ENCODE measurements at places on chromosomes 6 and 20. TPM values are rescaled to one million over a fixed set of nuclear protein-coding genes. Genes with fewer than 3 reads are reported as not detected.

DNA sequence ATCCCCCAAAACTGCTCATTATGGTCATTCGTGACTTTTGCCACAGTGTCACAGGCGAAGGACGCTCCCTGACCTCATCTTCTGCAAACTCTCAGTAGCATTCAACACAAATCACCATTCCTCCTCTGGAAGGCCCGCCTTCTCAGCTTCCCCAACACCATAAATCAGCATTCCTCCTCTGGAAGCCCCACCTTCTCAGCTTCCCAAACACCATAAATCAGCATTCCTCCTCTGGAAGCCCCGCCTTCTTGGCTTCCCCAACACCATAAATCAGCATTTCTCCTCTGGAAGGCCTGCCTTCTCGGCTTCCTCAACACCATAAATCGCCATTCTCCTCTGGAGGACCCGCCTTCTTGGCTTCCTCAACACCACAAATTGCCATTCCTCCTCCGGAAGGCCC, 288.0 kb upstream of the AGPAT4 start:
- DNase-seq: no peak

The HLA-DPA1 gene
- 31.5 TPM for total RNA-seq

DNA sequence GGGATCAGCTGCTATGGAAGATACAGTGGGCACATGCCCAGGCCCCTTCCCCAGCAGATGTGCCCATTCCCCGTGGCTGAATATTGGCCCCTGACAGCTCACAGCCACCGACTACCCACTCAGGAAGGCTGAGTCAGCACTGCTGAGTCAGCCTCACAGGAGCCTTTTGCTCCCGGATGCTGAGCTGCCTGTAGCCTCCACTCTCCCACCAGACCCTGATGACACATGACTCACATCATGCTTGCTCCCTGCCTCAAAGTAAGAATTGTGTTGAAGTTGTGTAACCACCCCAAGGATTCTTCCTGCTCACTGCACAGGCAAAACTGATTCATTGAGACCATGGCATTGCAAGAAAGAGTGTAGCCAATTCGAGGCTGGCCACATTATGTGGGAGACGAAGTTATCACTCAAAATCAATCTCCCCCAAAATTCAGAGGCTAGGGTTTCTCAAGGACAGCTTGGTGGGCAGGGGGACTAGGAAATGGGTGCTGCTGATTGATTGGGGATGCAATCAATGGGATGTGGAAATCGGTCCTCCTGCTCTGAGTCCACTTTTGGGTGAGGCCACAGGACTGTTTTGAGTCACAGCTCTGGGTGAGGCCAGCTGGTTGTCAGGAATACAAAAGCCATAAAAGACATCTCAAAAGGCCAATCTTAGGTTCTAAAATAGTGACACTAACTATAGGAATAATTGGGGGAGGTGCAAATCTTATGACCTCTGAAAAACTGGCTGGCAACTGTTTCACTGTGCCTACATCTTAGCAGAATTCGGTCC, 556.6 kb upstream of the CDH4 start:
- DNase-seq: no peak

The SLC22A2 gene
- not detected for total RNA-seq

The TMEM170B gene
- 1.2 TPM for total RNA-seq

The APOM gene
- 2.8 TPM for total RNA-seq

DNA sequence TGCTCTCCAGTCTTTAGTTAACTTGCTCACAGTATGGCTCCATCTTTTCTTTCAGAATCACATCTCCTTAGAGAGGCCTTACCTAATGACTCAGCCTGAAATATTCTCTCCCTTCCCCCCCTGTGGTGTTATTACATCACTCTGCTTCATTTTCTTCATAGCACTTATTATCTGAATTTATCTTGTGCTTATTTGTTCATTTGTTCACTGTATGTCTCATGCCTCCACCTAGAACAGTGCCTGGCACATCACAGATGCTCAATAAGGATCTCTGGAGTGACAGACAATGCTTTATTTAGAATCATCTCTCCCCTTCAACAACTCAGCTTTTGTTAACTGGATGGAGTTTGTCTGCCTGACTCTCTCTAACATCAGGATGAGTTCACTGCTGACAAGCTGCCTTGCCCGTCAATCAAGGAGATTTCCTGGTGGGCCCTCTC, 96.6 kb upstream of the MAN1A1 start:
- DNase-seq: no peak

GRCh38 chr6:12750416-12750815, 33.8 kb downstream of the PHACTR1 start:
- no peak for DNase-seq

GRCh38 chr6:135224037-135224647, 43.0 kb downstream of the MYB start:
- no peak for DNase-seq

DNA sequence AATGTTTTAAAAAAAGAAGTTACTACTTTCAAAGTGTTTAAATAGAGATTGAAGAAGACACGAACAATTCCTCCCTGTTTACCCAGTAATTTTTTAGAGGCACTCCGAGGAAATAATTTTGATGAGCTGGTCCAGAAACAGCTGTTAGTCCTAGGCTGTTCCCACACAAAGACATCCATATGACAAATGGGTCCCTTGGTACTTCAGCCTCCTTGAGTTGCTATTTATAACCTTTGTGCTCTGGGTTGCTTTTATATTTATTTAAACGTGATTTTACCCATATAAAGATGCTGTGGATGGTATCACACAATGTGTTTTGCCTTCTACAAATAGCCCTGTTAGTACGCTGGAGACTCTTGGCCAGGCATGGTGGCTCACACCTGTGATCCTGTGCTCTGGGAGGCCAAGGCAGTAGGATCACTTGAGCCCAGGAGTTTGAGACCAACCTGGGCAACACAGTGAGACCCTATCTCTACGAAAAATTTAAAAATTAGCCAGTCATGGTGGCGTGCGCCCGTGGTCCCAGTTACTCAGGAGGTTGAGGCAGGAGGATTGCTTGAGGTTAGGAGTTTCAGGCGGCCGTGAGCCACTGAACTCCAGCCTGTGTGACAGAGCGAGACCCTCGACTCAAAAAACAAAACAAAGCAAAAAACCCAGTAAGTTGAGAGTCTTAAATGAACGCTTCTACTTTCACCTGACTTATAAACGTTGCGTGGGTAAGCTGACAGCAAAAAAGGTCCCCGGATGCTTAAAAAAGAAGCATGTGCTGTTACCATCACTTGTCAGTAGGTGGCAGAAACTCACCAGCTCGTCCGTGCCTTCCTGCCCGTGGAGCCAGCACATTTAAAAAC, 56.9 kb upstream of the ARMH2 start:
- DNase-seq: peak; percentile 60

The HNF4A gene
- 0.18 TPM for total RNA-seq

GRCh38 chr20:25310921-25311728, 63.2 kb downstream of the PYGB start:
- DNase-seq: no peak

DNA sequence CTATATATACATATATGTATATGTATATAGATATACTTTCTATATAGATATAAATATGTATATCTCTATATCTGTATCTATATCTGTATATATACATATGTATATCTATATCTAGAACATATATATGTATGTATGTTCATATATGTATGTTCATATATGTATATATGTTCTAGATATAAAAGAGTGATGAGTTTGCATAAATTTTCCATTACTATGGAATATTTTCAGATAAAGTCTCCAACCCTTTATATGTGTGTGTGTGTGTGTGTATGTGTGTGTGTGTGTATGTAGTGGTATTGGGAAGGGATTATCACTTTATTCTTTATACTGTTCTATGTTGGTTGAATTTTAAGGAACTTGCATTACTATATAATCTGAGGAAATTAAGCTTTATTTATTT, 33.3 kb downstream of the SYNE1 start:
- DNase-seq: no peak

- DNase-seq: no peak
Observed at GRCh38 chr6:35691027-35691824, 2.5 kb upstream of the FKBP5 start.

The E2F1 gene
- total RNA-seq: 60.2 TPM

The HLA-DQB2 gene
- total RNA-seq: 0.56 TPM

DNA sequence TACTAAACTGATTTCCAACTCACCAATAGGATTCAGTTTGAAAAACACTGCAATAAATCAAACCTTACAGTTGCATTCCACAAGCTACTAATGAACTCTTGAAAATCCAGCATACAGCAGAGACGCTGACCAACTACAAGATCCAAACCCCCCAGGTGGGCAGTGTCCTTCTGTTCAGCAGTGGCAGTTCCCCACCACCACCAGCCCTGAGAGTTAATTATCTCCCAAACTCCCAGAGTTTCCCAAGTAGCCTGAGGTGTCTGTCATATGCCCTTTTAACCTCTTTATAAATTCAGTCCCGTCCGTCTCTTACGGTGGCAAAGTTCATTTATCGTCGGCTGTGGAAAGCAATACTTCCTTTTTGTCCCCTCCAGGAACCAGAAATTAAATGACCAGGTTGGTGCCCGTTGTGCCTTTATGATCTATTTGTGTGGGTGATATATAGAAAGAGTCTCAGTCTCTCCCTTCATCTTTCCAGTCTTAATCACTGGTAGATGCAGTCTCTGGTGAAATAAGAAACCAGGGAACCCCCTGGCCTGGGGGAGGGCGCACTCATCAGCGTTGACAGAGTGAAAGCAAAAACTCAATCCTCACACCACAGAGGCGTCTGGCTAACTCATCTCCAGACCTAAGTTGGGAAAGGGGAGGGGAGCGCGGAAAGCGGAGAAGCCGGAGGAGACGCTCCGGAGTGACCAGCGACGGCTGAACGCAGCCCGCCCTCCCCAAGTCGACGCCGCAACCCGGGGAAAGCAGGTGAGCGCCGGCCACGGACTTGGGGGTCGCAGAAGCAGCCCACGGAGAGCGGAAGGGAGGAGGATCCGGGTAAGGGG, 717 bp downstream of the MRPL14 start:
- DNase-seq: peak; percentile 71

The TP53TG5 gene
- not detected for total RNA-seq

- DNase-seq: no peak
Observed at GRCh38 chr6:2844008-2844407, 2.3 kb upstream of the SERPINB1 start.

The ZBTB12 gene
- total RNA-seq: 6.1 TPM

DNA sequence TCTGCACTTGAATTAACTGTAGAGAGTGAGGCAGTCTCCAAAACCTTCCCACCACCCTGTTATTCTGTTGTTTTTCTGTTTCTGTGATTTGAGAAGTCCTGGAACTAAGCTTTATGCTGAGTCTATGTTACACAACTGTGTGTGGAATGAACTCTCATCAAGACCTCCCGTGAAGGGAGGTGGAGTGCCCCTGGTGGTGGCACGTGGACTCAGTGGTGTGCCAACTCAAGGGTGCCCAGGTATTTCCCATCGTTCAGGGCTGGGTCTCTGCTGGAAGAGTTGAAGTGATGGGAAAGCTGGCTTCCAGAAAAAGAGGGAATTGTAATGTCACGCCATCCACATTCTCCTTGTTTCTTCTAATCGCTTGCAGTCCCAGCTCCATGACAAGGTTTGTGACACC, 374.2 kb downstream of the SMOC2 start:
- DNase-seq: no peak

DNA sequence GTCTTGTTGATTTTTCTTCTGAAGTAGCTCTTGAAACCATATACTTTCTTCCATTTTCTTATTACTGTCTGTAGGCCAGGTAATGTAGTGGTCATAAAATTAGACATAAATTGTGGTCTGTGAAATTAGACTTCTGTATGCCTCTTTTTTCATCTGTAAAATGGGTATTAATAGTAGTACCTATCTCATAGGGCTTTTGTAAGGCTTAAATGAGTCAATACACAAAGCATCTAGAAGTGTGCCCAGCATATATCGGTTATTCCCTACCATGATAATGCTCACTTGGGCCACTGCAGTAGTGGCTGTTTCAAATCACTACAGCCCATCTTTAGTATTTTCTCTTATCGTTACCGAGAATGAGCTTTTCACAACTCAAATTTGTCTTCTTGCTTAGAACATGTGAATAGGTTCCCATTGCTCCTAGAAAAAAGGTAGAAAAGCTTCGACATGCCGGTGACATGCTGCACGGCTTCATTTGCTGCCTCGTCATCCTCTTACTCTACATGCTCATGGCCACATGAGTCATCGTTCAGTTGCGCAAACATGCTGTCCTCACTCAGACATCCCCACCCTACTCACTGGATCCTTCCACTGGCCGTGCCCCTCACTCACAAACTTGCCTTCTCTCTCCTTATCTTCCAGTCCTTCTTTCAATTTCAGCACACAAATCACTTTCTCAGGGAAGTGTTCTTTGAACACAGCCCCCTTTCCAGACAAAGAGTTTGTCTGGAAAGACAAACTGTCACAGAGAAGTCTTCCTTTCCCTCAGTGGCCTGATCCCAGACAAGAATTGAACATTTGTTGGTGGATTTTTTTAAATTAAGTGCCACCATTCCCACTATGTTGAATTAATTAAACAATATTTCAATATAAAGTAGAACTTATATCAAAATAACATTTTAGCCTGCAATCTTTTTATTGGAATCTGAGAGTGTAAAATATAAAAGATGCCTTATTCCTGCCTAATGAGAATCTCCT, 32.2 kb upstream of the ERVFRD-1 start:
- DNase-seq: no peak

DNA sequence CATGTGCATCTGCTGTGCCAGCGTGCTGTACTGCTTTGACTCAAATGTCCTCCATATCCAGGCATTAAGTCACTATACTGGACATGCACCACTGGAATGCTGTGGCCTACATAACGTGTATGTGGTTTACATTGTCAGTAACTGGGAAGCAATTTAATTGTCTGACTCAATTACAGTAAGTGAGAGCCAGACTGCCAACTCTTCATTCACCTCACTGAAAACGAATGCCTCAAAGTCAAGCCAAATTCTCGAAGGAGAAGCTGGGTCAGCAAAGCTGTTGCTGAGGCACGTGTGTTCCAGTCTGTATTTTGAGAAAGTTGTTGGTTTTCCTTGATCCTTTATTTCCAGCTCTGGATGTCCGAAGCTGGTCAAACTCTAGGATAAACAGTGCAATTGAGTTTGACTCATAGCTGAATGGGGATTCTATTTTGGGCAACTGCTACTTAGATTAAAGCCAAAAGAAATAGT, 534.3 kb downstream of the COL12A1 start:
- DNase-seq: no peak

DNA sequence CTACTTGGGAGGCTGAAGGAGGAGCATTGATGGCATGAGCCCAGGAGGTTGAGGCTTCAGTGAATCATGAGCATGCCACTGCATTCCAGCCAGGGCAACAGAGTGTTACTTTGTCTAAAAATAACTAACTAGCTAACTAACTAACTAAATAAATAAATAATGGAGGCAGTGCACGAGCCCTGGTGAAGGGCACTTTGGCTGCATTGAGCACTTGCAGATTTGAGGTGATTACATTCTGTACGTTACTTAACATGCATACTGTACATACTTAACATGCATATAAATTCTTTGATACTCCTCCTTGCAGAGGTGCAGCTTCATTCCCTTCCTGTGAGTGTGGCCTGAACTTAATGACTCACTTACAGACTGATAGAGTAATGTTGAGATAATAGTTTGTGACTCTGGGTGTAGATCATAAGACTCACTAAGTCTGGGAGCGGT, 10.7 kb downstream of the HLA-A start:
- no peak for DNase-seq

- peak; percentile 11 for DNase-seq
Observed at GRCh38 chr20:45229264-45230056, 8.3 kb downstream of the SEMG2 start.

GRCh38 chr6:105263685-105264610, 84.1 kb upstream of the POPDC3 start:
- no peak for DNase-seq

GRCh38 chr6:51116723-51117122, 298.1 kb downstream of the TFAP2B start:
- DNase-seq: no peak

GRCh38 chr6:162825597-162825996, 97.8 kb downstream of the PACRG start:
- DNase-seq: no peak

- no peak for DNase-seq
Observed at GRCh38 chr6:34053721-34054120, 92.2 kb downstream of the GRM4 start.

The SRSF12 gene
- total RNA-seq: 1.3 TPM

Data from activated T-cell treated with anti-CD3 and anti-CD28 coated beads, Interleukin-2, amount 50 U/mL, for 4 hours (primary cell).